ENCODE measurements at places on chromosomes 13 and 19. TPM values are rescaled to one million over a fixed set of nuclear protein-coding genes. Genes with fewer than 3 reads are reported as not detected.

Gene ZNF296
- polyA plus RNA-seq, result 0.98 TPM

DNA sequence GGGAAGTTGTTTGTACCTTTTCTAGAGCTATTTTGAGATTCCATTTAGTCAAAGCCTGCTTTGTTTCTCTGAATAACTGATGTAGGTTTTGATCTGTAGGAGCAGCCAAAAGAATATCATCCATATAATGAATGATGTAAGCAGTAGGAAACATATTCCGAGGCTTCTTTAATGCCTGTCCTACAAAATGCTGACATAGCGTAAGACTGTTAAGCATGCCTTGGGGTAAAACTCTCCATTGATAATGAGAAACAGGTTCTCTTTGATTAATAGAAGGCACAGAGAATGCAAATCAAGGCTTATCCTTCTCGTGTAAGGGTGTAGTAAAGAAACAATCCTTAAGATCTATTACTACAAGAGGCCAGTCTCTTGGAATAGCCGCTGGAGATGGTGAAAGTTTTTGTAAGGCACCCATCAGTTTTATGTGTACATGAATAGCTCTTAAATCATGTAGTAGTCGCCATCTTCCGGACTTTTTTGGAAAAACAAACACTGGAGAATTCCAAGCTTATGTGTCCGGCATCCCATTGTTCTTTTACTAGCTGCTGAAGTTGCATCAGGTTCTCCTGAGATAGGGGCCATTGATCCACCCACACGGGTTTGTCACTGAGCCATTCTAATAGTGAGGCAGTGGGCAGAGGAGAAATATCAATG, 13.5 kb downstream of the FPR3 start:
- no peak for DNase-seq

Gene CGB2
- polyA plus RNA-seq, result not detected

Gene NXNL1
- not detected for polyA plus RNA-seq

GRCh38 chr13:73631411-73631810, 502.8 kb downstream of the KLF12 start:
- no peak for DNase-seq

GRCh38 chr13:50898338-50898737, 11.3 kb upstream of the RNASEH2B start:
- no peak for DNase-seq

Gene ISOC2
- polyA plus RNA-seq, result 31.3 TPM

Gene KISS1R
- polyA plus RNA-seq, result not detected

Gene PDX1
- polyA plus RNA-seq, result not detected

Gene SWSAP1
- 1.8 TPM for polyA plus RNA-seq

DNA sequence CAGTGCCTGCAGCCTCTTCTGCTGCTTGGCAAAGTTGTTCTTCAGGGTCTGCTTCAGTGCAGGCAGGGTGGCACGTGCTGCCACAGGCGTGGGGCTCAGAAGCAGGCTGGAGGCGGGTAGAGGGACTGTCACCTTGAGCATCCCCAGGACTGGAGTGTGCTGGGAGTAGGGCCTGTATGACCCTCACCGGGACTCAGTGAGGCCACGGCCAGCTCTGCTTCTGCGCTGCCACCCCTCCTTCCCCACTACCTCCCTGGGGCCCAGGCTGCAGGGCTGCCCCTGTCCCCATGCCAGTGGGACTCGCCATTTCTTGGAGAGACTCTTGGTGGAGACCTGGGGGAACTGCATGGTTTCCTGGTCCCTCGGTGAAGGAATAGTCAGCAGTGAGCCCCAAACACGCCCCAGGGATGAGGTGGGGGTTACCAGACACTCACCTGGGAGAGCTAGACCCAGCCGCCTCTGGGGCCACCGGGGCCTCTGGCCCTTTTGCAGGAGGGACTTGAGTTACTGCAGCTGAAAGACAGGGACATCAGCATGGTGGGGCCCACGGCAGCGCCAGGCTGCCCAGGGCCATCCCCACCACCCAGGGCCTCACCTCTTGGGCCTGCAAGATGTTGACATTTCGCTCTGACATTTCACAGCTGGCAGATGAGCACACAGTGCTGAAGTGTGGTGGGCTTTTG, 29.9 kb downstream of the TUBA3C start:
- no peak for DNase-seq

- DNase-seq, result no peak
These were observed 834 bp downstream of the NKPD1 start for GRCh38 chr19:45159971-45160324.
